Omental fat pad (tissue), 4 donors: ENCODE measurements at places on chromosomes 7 and 10. TPM values are rescaled to one million over a fixed set of nuclear protein-coding genes. Genes with fewer than 3 reads are reported as not detected.

GRCh38 chr7:2040201-2040892 lies 192.4 kb downstream of the MAD1L1 start:
- no peak for DNase-seq

DNA sequence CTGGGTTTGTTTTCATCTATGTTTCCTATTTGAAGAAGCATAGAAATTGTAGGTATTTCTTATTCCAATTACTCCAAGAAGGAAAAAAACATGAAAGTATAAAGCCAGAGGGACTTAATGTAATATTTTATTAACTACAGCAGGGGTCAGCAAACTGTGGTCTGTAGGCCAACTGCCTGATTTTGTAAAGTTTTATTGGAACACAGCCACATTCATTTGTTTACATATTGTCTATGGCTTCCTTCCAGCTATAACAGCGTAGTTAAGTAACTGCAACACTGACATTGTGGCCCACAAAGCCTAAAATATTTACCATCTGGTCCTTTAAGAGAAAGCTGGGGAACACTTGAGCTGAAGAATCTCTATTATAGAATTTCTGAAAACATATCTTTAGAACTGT lies 306.2 kb downstream of the BICC1 start:
- DNase-seq = no peak

ADAM8 gene
- total RNA-seq = 3.9 TPM

- no peak for DNase-seq
Measured at GRCh38 chr10:131770946-131771633, 129.7 kb upstream of the PPP2R2D start.

- DNase-seq = no peak
Measured at GRCh38 chr10:113151190-113151666, 201.2 kb downstream of the TCF7L2 start.

APBB1IP gene
- 22.9 TPM for total RNA-seq

- DNase-seq = no peak
Measured at GRCh38 chr10:30285970-30286369, 63.1 kb downstream of the MTPAP start.

WDR86 gene
- total RNA-seq = 22.0 TPM

- no peak for DNase-seq
Measured at GRCh38 chr7:66380272-66380888, 175.2 kb downstream of the TPST1 start.

DNA sequence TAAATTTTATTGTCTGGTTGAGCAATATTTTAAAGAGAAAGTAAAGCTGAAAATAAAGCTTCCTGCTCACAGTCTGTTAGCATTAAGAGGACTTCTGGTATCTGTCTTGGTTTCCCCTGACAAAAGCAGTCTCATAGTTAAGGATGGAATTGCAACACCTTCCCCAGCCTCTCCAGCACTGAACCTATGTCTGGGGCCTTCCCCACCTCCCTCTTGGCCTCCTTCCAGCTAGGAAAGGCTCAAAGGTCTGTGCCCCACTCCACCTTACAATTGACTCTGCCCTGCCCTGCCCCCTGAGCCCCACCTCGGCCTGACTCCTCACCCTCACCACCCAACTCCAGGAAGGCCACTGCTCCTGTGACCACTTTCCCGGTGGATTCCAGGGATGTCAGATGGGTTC lies 33.2 kb downstream of the COL17A1 start:
- DNase-seq = no peak

ASAH2 gene
- 1.6 TPM for total RNA-seq

DNA sequence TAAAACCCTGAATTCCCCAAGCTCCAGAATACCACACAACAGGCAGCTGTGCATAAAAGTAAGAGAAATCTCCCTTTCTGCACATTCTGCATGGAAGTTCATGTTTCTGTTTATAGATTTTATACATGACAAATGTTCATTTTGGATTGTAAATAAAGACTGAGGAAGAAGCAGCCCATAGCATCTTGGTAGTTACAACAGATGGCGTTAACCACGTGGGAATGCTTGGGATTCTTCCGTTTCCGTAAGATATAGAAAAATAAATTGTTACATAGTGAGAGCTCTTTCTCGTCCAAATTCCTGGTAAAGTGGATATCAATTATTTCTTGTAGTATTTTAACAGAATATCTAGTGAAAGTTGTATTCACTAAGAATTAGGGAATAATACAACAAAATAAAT lies 1016.5 kb downstream of the GRM8 start:
- no peak for DNase-seq

KCNIP2 gene
- 252 TPM for total RNA-seq

- no peak for DNase-seq
Measured at GRCh38 chr10:128624656-128625530, 498.7 kb upstream of the MKI67 start.

TACR2 gene
- total RNA-seq = 0.44 TPM

SPDYE2B gene
- not detected for total RNA-seq

DNA sequence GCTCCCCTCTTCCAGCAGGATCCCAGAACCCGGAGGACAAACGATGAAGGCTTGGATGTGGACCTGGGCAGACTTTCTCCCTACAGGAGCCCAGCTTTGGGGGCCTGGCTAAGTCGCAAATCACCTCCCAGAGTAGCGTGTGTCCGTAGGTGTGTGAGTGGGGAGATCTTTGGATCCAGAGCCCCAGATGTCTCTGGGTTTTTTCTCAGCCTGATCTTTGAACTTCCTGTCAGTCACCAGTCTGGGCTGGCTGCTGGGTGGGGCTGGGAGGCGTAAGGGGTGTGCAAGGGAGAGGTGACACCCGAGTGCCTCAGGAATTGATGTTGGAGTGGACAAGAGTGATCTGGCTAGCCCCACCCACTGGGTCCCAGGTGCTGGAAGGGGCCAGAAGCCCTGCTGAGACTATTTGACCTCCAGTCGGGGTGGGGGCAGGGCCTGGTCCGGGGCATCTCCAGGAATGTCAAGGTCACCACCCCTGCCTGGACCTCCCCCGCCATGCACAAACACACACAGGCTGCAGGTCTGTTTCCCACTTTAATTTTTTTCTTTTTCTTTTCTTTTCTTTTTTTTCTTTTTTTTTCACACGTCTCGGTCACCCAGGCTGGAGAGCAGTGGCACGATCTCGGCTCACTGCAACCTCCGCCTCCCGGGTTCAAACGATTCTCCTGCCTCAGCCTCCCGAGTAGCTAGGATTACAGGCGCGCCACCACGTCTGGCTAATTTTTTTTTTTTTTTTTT lies at the start of gene MOGAT3:
TSS of gene MOGAT3 (minus strand) at position 175 of the 738 bp plus-strand sequence. CDS start 182 bp downstream, outside the sequence.
- no peak for DNase-seq

DNA sequence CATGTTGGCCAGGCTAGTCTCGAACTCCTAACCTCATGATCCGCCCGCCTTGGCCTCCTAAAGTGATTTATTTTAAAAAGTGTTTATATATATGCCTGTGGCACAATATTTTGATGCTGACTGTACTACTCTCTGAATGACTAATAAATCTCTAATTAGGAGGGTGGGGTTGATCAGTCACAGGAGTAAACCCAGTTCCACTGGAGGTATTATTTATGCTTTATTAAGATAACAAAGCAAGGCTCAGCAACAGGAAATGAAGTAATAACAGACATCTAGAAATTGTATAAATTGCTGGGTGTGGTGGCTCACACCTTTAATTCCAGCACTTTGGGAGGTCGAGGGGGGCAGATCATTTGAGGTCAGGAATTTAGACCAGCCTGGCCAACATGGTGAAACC lies 26.0 kb upstream of the MCU start:
- no peak for DNase-seq

- no peak for DNase-seq
Measured at GRCh38 chr10:5478694-5479305, 20.6 kb downstream of the CALML5 start.
